ENCODE measurements at places on chromosomes 2 and 18.
A peak's percentile ranks its signal among the peaks of the same experiment; 100 is the strongest.

DNA sequence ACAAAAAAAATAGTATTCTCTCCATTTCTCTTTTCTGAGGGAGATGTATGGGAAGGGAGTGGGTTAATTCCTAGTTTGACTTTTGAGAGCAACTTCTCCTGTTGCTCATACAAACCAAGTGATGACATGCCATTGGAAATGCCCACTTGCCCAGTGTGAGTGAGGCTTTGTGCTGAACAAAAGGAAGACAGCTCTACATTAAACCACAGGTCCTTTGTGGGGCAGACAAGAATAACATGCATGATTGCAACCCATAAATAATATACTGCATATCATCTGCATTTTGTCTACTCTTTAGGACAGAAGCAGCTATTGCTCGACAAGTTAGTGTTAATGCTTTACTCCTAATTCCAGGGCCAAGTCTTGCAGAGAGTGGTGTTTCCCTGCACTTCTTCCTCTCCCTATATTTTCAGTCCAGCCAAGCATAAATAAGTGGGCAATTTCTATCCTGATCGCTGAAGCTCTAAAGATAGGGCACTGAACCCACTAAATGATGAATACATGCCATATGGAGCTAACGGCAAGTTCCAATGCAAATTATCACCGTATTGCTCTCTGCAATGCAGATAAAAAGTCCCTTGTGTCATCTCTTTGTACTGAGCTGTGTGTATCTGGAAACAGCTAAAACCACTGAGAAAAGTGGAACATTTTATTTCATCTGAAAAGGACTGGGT is 19.4 kb upstream of the EHBP1 start:
- DNase-seq: no peak

DNA sequence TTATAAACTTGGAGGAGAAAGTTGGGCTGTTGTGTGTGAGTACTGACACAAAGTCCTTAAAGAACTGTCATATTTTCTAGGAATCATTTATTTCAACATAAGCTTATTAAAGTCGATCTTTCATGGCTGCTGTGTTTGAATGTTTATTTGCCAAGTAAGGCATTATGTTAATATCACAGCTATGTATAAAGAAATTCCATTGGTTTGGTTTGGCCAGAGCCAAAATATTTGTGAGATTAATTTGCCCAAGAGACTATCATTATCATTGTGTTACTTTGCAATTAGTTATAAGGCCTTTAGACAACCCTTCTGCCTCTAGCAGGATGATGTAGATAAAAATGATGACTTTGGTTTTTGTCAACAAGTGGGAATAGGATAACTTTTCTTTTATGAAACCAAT is 240.6 kb upstream of the NT5C1B start:
- DNase-seq: no peak

DNA sequence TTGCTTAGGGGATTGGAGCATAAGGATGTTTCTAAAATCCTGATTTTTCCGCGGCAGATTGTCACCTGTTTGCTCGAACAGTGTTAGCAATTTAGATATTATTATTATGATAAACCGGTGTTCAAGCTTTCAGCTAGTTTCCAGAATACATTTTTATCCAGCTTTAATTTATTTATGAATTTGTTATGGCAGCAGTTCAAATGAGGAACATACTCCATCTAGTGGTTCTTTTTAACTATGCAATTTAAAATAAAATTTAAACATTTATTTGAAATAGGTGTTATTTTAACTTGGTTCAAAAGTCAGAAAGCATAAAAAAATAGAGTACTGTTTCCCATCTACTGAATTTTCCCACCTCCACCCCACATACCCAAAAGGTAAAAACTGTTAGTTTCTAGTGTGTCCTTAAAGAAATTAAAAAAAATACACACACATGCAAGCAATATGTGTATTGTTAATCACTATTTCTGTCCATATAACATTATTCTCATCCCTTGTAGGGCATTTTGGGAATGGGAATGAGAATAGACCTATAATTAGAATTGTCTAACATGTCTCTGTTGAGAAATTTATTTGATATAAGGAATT is 23.2 kb downstream of the ACOXL start:
- DNase-seq: no peak

- DNase-seq: no peak
Measured at GRCh38 chr2:241107031-241107783, 5.1 kb upstream of the MTERF4 start.

GRCh38 chr2:22274661-22275060 is 1110.3 kb upstream of the KLHL29 start:
- no peak for DNase-seq

GRCh38 chr2:46779447-46779941 is 136.1 kb downstream of the MCFD2 start:
- no peak for DNase-seq

GRCh38 chr18:49247781-49248180 is 212.7 kb downstream of the DYM start:
- no peak for DNase-seq

DNA sequence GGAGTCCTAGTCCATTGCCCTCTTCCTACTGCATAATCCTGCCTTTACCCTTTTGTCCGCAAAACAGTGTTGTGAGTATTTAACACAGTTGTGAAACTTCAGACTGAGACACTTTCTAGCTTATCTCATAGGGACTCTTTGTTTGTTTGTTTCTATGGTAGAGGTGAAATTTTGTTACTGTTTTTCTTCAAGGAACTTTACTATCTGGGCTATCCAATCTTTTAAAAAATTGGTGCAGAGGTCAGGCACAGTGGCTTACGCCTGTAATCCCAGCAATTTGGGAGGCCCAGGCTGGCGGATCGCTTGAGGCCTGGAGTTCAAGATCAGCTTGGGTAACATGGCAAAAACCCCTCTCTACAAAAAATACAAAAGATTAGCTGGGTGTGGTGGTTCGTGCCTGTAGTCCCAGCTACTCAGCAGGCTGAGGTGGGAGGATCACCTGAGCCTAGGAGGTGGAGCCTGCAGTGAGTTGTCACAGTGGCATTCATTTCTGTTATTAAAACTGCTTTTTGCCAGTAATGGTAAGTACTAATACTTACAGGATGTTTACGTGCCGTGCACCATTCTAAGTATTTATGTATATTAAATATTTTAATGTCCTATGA is 18.8 kb downstream of the GMCL1 start:
- no peak for DNase-seq

DNA sequence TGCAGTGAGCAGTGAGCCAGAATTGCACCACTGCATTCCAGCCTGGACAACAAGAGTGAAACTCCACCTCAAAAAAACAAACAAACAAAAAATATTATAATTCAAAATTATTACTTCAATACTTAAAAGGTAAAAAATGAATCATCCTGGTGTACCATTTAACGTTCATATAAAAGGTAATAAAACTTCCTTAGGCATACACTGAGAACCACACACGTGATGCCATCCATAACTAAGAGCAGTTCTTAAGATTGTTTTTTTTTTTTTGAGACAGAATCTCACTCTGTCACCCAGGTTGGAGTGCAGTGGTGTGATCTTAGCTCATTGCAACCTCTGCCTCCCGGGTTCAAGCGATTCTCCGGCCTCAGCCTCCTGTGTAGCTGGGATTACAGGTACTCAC is 29.4 kb downstream of the YWHAQ start:
- no peak for DNase-seq

DNA sequence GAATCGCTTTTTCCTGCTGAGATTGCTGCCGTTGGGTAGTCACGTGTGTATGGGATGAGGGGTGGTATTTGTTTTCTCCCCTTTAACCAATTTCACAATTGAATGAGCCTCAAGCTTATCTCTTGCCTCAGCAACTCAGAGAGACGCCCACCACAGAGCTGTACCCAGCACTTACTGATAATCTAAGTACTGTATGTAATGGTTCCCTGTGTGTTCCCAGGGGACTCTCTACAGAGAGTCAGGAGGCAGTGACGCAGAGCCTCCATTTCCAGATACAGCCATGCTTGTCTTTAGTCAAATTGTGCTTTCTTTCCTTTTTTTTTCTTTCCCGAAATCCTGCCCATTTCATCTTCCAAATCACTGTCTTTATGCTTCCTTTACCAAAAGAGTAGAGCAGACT is 1102.1 kb upstream of the KLHL29 start:
- DNase-seq: no peak

- DNase-seq: no peak
Measured at GRCh38 chr2:203637471-203638167, 68.8 kb upstream of the CD28 start.

- no peak for DNase-seq
Measured at GRCh38 chr2:83536556-83536955, 922.5 kb downstream of the SUCLG1 start.

GRCh38 chr18:27184115-27185024 is 738 bp downstream of the CHST9 start:
- DNase-seq: no peak

- DNase-seq: no peak
Measured at GRCh38 chr2:112891385-112891831, 19.6 kb upstream of the IL37 start.

DNA sequence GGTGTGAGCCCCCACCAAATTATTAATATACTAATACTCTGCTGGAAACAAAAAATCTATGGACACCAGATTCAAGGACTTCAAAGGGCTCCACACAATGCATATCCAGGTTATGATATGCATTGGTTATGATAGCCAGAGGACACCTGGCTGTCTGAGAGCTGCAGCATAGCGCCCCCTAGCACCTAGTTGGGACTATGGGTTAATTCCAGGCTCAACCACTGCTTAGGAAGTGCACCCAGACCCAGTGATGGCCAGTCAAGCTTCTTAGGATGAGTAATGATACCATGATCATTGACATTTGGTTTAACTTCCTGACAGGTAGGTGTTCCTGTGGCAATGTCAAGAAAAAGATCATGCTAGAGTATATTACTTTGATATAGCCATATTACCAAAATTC is 3.8 kb upstream of the FRZB start:
- DNase-seq: no peak

GRCh38 chr2:180991361-180991760 is 11.0 kb downstream of the UBE2E3 start:
- DNase-seq: no peak

GRCh38 chr2:143704451-143705106 is 575.4 kb downstream of the ARHGAP15 start:
- DNase-seq: no peak

DNA sequence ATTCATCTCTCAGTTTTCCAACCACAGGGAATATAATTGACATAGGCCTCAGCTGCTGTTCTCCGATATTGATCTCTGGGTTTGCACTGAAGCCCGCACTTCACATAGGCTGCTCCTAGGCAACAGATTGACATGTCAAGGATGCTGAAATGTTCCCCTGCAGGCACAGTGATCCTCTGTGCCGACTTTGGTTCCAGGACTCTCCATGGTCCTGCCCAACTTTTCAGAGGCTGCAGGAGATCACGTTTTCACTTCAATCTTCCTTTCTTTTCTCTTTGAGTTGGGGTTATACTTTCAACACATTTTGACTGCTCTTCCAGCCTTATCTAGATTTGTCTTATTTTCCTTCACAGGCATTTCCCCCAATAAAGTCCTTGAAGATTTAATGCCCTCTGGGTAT is 1361.0 kb downstream of the DSC3 start:
- DNase-seq: no peak

- no peak for DNase-seq
Measured at GRCh38 chr2:16303273-16303577, 362.4 kb downstream of the CYRIA start.

- no peak for DNase-seq
Measured at GRCh38 chr2:45259547-45260160, 250.4 kb upstream of the SIX2 start.

DNA sequence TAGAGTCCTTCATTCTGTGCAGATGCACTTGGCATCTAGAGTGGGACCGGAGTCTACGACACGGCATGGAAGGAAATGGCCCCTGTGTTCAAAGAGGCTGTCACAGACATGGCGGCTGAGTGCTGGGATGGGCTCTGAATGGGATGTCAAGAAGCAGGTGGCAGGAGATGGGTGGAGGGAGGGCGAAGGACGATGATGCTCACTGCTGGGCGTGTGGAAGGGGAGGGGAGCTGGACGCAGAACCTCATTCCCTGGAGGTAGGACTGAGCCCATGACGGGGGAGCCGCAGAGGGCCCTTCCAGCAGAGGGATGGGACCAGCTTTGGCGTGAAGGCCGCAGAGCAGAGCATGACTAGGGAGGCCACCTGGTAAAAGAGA is 18.8 kb upstream of the ALPI start:
- DNase-seq: no peak

- peak; percentile 35 for DNase-seq
Measured at GRCh38 chr2:111702119-111702803, 181.7 kb downstream of the ANAPC1 start.

- no peak for DNase-seq
Measured at GRCh38 chr2:134705861-134706586, 12.8 kb downstream of the TMEM163 start.

- no peak for DNase-seq
Measured at GRCh38 chr2:121947674-121948073, 192.2 kb downstream of the TSN start.

- DNase-seq: no peak
Measured at GRCh38 chr2:171553858-171554257, 31.6 kb downstream of the CYBRD1 start.

- no peak for DNase-seq
Measured at GRCh38 chr2:152600697-152601096, 116.6 kb downstream of the PRPF40A start.

DNA sequence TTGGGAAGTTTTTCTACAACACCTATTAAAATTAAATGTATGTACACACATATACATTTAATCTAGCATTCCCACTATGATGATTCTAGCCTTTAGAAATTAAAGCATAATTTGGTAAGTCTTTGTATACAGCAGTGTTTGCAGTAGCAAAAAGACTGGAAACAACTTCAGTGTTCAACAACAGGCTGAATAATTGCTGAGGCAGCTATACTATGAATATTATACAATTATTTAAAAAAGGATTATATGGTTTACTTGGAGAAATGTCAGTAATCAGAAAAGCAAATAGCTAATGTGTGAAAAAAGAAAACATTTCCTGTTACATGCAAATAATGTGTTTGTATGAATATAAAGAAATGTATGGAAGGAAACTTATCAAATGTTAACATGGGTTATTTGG is 1.4 kb upstream of the ZNF638 start:
- DNase-seq: no peak

DNA sequence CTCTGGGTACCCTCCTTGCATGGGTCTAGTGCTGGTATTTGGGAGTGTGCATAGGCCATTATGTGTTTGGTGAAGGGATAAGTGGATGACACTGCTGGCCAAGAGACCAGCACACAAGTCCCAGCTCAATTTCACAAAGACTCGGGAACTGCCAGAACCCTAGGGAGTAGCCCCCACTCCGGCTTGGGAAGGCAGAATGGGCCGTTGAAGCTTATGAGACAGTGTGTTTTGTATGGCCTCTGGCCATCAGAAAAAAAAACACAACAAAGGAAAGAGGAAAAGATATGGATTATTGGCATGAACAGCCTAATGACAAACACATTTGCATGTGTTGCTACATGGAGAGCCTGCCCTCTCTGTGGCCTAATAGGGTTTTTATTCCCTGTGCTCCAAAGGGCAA is 144.2 kb downstream of the TTC32 start:
- DNase-seq: no peak

Measured in stimulated activated CD4-positive, alpha-beta T cell treated with anti-CD3 and anti-CD28 coated beads, TNF-alpha, amount 100 ng/mL, for 4 hours (primary cell).